ENCODE measurements at places on chromosomes 16 and 17.

GRCh38 chr16:75023009-75023408, 24.2 kb downstream of the ZNRF1 start:
- DNase-seq: no peak

- no peak for DNase-seq
These were observed 36.3 kb downstream of the DHRS7C start for GRCh38 chr17:9755083-9755482.

DNA sequence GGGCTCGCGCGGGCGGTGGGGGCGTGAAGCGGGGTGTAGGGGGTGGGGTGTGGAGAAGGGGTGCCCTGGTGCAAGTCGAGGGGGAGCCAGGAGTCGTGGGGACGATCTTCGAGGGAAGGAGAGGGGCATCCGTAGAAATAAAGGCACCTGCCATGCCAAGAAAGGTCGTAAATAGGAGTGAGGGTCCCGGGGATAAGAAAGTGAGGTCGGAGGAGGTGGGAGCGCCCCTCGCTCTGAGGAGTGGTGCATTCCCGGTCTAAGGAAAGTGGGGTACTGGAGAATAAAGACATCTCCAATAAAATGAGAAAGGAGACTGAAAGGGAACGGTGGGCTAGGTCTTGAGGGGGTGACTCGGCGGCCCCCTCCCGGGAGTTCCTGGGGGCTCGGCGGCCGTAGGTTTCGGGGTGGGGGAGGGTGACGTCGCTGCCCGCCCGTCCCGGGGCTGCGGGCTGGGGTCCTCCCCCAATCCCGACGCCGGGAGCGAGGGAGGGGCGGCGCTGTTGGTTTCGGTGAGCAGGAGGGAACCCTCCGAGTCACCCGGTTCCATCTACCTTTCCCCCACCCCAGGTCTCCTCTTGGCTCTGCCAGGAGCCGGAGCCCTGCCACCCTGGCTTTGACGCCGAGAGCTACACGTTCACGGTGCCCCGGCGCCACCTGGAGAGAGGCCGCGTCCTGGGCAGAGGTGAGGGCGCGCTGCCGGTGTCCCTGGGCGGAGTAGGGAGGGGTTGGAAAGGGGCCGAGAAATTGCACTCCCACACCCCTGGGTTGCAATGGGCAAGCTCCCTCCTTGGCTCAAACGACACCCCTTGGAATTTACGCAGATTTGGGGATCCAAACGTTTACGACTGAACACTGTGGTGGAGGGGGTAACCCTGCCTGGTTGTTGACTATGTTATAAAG, 888 bp downstream of the CDH1 start:
- DNase-seq: no peak

DNA sequence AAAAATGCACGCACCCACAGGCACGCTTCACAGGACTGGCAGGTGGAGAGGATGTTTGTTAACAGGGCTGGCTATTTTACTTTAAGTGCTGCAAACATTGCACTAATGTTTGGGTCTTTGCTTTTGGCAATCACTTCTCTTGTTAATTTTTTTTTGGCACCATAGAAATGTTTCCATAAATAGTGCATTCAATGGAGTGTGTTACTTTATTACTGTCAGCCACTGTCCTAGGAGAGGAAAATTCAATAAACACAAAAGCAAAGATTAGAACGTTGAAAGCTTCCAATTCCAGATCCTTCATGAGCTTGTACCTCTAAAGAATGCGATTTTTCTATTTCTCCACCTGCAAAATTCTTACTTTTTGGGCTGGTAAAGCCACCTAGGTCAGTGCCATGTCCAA, 743.5 kb downstream of the WWOX start:
- DNase-seq: no peak

GRCh38 chr17:76267051-76267576, 2.0 kb downstream of the UBALD2 start:
- no peak for DNase-seq

DNA sequence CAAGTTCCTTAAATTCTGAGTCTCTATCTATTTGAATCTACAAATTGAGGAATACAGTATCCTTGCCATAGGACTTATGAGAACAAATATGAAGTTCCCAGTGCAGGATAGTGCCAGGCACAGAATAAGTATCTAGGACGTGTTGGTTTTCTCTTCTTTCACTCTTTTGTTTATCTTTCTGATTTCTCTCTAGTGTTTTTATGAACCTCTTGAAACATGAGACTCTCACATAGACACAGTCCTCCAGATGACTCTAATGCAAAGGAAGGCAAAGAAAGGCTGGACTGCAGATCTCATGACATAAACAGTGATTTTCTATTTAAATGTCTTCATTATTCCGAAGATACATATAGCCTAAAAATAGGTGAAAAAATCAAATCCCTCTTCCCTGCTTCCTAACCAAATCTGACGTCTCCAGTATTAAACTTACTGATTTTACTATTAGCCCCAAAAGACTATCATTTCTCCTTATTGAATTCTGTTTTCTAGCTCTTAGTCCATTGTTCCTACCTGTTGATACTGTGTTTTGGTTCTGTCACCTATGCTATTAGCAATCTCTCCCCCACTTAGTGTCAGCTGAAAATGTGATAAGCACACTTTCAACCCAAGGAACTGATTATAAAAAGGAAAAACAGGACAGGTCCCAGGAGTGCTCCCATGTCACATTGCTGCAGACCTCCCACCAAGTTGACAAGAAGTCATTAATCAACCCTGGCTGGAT, 24.9 kb upstream of the ADAMTS18 start:
- no peak for DNase-seq

GRCh38 chr17:44006272-44006597, 1.8 kb downstream of the NAGS start:
- no peak for DNase-seq

DNA sequence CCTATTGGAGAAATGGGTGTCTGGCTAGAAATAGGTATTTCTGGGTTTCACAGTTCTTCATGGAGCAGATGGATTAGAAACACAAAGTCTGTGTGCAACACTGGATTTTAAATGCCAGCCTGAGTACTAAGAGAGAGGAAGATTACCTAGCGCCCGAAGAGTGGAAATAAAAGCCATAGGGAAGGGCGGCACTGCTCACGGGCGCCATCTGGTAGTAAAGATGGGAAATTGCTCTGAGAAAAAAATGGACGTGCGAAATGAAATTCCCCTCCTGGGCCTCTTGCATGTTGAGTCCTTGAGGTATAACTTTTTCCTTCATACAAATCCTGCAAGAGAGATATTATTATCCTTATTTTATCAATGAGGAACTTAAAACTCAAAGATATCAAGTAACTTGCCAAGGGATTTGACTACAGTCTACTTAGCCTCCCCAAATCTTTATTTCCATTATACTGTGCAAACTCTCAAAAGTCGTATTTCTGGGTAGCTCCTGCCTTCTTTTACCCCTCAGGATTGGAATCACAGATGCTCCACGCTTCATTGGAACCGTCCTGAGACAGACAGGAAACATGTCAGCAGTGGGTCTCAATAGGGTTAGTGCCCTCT, 72.8 kb downstream of the MMD start:
- DNase-seq: peak; percentile 30

DNA sequence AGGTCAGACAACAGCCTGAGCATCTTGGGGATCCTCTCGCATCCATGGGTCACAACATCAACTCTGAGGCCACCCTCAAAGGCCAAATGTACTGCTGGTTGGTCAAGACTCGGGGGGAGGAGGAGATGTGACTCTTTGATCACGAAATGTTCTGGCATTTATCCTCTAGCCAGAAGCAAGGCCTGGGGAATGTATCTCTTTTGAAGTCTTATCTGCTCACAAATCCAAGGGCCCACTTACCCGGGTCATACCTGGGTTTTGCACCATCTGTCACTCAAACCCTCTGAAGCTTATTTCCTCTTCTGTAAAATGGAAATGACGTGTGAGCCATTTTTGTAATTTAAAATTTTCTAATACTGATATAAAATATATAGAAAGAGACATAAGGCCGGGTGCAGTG, 13.2 kb downstream of the CA7 start:
- DNase-seq: no peak

GRCh38 chr16:2715519-2715918, 4.5 kb downstream of the PRSS27 start:
- DNase-seq: no peak

GRCh38 chr16:66408163-66409048, 18.7 kb upstream of the BEAN1 start:
- DNase-seq: peak; percentile 47

GRCh38 chr17:4098521-4099209, 44.2 kb downstream of the ZZEF1 start:
- DNase-seq: no peak

GRCh38 chr16:11495066-11495407, 91.7 kb downstream of the LITAF start:
- no peak for DNase-seq

GRCh38 chr17:7112510-7113108, 2.0 kb downstream of the ASGR2 start:
- no peak for DNase-seq

- DNase-seq: no peak
These were observed 75.0 kb upstream of the ADAMTS18 start for GRCh38 chr16:77509796-77510195.

DNA sequence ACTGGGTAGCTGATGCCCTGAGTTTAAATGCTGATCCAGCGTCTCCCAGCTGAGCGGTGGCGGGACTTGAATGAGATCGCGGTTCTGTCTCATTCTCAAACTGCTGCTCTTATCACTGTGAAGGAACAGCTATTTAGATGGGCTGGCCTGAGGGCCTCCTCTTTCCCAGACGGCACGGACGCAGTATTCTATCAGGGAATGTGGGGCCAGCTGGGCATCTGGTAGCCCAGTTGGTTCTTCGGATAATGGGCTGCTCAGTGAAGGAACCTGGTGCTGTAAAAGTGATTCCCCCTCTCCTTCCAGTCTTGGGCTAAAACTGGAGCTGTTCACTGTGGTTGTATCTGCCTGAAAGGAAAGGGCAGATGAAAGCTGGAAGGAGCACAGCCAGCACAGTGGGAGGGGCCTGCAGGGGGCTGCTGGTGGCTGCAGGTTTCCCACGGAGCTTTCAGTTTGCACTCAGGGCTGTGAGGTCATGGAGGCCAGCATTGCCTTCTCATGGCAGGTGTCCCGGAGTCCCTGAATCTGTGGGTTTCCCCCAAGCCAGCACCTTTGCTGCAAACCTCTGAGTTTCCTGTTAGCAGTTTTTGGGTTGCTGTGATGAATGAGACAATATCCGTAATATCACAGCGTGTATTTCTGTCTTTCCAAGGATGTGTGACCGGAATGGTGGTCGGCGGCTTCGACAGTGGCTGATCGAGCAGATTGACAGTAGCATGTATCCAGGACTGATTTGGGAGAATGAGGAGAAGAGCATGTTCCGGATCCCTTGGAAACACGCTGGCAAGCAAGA, 3.6 kb downstream of the IRF8 start:
- no peak for DNase-seq

GRCh38 chr16:11586856-11587642, at the start of gene LITAF:
Gene LITAF, minus strand, starts transcription at chr16:11586919. Its CDS starts 30,189 bp downstream, at chr16:11556730.
- peak; percentile 40 for DNase-seq

GRCh38 chr17:55852734-55853133, 101.9 kb downstream of the PCTP start:
- no peak for DNase-seq

DNA sequence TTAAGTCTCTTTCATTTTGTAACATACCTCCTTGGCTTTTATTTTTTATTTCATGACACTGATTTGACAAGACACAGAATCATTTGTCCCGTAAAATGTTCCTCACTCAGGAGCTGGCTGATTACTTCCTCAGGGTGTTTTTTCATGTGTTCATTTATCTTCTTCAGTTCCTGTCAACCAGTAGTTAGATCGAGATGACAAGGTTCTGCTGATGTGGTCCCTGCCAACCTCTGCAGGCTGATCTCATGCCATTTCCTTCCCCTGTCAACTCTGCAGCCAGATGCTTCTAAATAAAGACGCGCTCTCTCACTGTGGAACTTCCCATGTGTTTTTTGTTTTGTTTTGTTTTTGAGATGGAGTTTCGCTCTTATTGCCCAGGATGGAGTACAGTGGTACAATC, 8.1 kb upstream of the CXCL16 start:
- no peak for DNase-seq

- DNase-seq: no peak
These were observed 417.0 kb upstream of the HSBP1 start for GRCh38 chr16:83390759-83391158.
